ENCODE measurements at places on chromosomes 4 and X.

DNA sequence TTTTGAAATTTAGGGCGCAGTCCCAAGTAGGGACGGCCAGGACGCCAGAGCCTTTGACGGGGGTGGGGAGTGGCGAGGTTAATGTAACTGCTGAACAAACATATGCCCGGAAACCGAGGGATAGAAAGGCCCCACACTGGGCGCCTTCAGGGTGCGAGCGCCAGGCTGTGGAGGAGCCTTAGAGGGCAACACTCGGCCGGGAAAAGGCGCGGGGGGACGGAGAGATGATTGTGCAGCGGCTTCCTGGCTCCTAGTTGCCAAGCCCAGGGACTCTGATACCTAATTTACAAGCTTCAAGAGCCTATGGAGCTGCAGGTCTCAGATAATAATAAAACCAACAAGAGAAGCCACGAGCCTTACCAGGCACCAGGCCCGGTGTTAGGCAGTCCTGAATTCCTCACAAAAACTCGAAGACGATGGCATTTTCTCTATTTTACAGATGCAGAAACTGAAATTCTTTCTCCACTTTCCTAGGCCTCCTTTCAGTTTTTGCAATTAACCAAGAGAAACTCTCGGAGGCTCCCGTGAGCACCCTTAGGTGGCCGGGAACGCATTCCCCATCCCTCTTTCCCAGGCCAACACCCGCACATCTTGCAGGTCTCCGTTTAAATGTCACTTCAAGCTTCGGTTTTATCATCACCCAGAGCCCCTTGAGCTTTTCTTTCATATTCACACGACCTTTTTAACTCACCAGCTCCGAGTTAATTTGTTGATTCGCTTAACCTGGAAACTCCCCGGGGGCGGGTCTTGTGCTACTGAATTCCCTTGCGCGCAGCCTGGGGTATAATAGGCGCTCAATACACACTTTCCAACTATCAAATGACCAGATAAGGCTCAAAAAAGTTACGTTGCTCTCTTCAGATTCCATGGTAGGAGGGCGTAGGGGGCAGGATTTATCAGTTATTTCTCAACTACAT lies 6.4 kb upstream of the GSX2 start:
- DNase-seq = no peak

- DNase-seq = no peak
Observed at GRCh38 chrX:19842542-19842941, 44.9 kb downstream of the SH3KBP1 start.

- DNase-seq = no peak
Observed at GRCh38 chr4:119692001-119692400, 63.4 kb upstream of the PDE5A start.

DNA sequence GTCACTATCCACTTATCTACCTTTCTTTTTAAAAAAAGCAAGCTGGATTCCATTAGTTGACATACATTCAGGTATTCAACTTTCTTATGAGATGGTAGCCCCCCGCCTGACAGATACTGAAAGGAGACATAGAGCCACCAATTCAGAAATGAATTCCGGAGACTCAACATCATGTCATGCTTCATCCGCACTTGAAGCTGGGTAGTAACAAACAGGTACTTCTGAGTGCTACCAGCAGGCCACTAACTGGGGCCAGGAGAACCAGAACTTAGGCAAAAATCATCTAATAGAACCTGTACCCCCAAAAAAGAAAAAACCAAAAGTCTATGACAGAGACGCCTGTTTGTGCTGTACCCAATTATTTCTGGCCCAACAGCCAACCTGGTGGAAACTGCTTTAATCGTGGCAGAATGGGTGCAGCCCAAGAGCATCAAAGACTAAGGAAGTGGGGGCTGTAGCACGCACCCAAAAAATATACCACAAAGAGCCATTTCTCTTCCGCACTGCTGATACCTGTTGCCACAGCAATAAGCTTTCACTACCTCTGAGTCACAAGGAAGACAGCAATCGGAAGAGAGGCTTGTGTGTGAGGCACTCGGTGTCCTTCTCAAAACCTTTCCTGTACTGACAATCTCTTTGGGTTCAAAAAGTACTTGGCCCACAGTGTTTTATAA lies 84.8 kb downstream of the AFAP1 start:
- no peak for DNase-seq

DNA sequence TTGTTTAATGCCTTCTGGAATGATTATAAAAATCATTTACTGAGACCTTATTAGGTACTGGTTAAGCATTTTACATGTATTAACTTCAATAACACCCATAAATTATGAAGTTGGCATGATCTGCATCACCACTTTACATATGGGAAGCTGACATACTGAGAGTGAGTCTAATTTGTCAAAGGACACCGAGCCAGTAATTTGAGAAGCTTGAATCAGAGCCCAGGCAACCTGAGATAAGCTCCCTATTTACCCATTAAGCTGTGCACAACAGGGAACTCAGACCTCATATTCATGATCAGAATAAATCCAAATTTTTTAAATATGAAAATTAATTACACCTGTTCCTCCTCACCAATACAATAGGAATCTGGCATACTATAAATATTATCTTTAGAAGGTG lies 247.9 kb upstream of the EPHA5 start:
- no peak for DNase-seq

GRCh38 chr4:87100168-87100567 lies 120.2 kb downstream of the KLHL8 start:
- DNase-seq = no peak

GRCh38 chrX:120751683-120752082 lies 121.8 kb upstream of the C1GALT1C1 start:
- DNase-seq = no peak

GRCh38 chr4:119536572-119537528 lies 91.8 kb downstream of the PDE5A start:
- DNase-seq = no peak

DNA sequence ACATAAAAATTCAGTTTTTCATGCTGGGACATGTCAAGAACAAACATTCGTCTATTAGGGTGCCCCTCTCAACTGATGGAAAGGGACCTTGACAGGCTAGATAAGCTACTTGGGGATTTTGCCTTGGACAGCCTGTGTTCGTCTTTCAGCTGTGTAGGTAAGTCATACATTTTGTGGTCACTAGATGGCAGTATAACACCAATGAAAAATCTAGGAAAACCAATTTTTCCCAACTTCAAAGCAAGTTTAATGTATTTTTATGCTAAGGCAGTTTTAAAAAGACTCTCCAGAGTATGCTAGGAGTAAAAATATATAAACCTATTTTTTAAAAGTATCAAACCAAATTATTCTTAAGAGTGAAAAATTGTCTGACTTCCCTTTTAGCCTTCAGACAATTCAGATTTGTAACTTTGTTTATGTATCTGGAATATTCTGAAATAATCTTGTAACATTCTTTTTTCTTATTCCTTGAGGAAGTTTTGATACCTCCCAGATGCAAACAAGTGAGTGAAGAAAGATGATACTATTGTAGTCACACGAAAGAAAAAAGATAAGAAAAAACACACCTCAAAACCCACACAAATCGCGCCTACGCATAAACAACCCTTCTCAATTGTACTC lies 158.3 kb downstream of the CPE start:
- DNase-seq = no peak

DNA sequence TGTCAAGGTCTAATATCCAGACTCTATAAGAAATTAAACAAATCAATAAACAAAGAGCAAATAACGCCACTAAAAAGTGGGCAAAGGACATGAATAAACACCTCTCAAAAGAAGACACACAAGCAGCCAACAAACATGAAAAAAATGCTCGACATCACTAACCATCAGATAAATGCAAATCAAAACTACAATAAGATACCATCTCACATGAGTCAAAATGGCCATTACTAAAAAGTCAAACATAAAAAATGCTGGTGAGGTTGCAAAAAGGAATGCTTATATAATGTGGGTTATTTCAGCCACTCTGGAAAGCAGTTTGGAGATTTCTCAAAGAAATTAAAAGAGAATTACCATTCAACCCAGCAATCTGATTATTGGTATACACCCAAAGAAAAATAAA lies 481.1 kb downstream of the STPG2 start:
- no peak for DNase-seq

DNA sequence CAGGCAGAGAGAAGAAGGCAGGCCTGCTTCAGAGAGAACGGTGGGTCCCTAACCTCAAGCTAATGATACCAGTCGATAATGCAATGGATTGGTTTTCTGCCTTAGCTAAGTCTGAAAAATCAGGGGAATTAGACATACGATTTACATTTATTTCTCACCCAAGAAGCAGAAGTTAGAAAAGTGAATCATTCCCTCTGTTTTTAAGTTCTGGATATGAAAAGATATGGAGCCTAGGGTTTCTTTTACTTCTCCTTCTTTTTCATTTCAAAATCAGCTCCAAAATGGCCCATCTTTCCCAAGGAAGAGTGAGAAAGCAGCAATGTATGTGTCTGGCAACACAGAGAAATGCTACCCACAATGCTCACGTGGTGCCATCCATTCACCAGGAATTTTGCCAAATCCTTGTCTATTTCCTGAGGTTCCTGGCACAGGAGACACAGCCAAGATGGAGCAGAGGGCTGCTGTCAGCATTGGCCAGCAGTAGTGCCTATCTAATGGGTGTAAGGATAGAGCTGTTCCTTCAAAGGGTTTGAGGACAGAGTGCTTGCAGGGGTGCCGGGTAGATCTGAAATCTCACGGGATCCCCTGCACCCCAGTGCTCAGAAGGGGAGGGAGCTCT lies 231.5 kb downstream of the MAML3 start:
- DNase-seq = no peak

DNA sequence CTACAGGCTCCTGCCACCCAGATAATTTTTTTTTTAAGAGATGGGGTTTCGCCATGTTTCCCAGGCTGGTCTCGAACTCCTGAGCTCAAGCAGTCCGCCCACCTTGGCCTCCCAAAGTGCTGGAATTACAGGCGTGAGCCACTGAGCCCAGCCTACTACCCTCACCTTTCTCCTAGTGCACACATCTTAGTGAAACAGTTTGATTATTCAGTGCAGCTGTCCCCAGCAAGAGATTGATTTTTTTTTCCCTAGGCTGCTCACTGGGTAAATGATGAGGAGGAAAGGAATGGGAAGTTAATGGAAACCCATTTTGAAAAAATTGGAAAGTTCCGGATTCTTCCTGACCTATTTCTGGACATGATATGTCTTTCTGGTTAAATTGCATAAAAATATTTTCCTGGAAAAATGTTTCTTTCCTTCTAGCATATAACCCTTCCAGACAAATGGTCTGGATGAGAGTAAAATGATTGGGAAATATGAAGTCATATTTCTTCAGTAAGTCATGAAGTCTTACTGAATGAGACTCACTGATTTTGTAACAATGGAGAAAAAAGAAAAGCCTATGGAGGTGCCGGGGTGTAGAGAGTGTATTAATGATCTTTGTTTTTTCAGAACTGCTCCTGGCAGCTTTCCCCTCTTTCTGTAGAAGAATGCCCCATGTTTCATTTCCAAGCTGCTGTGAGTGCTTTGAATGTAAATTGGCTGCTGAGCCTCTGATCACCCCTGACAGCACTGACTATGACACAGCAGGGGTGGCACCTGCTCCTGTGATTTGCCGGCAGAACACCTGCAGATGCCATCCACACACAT lies 19.5 kb upstream of the ZNF41 start:
- peak; percentile 26 for DNase-seq

- DNase-seq = no peak
Observed at GRCh38 chr4:185717377-185717741, 94.6 kb downstream of the SORBS2 start.

DNA sequence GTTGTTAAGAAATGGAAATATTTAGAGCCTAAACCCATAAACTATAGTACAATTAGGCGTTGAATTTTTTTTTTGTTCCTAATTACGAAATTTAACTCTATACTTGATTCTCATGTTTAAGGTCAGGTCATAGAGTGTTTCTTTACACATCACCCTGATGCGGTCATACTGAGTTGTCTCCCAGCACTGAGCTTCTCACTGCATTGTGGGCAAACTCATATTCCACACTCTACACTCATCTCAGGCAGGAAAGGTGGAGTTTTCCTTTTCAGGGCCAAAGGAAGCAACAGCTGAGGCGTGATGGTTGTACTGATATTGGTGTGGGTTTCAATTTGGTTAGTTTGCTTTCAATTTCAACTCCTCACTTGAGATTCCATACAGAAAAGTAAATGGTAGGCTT lies 75.4 kb downstream of the FAT4 start:
- no peak for DNase-seq

GRCh38 chr4:147336252-147336651 lies 144.6 kb upstream of the EDNRA start:
- DNase-seq = no peak

GRCh38 chr4:25551605-25552004 lies 104.0 kb upstream of the SLC34A2 start:
- no peak for DNase-seq

DNA sequence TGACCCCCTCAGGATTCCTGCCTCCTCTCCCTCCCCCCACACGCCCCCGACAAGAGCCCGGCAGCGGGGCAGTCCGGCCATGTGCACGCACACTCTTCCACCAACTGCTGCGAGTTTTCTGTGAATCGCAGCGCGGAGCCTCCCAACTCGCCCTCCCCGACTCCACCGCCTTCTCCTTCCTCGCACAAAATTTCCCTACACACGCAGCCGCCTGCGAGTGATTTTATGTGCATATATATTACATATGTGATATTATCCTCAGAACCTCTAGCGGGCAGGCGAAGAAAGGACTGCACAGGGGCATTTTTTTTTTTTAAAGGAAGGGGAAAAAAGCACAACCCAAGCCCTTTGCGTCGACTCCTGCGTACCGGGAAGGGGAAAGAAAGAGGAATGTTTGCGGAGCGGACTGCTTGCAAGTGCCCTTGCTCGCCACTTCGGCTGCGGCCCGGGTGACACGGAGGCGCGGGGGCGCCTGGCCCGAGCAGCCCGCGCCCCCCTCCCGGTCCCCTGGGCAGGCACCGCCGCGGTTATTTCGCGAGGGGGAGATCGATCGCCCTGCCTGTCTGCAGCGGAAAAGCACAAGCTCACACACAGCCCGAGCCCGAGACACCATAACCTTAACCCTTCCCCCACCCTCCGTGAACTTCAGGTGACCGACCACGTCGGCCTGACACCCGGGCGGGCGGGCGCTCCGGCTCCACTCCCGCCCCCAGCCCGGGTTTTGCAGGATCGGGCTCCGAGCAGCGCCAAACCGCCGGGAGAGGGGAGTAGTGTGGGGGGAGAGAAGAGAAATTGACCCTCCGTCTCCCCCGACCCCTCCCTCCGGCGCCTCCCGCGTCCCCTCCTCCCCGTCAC lies 2.3 kb downstream of the ZNF827 start:
- peak; percentile 35 for DNase-seq

- DNase-seq = no peak
Observed at GRCh38 chr4:145829629-145830395, 108.8 kb downstream of the ZNF827 start.

GRCh38 chrX:74371425-74372222 lies 49.7 kb upstream of the SLC16A2 start:
- no peak for DNase-seq

DNA sequence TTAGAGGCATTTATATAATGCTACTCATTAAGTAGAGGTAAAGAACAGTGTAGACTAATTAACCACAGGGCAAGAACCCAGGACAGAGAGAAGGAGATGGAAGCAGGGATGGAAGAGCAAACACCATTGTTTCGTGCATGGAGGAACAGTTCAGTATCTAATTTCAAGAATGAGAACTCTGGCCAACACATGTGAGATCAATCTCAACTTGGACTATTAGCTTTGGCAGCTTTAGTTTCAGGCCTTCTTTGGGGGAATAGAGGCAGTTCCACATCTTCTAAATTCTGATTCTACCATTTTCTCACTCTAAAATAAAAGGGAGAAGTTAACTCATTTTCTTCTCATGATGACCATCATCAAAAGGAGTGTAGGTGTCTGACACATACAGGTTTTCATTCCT lies 207.0 kb downstream of the LDB2 start:
- DNase-seq = no peak
